Mesenteric fat pad (tissue), 1 donor: ENCODE measurements at places on chromosomes 1 and 21.

DNA sequence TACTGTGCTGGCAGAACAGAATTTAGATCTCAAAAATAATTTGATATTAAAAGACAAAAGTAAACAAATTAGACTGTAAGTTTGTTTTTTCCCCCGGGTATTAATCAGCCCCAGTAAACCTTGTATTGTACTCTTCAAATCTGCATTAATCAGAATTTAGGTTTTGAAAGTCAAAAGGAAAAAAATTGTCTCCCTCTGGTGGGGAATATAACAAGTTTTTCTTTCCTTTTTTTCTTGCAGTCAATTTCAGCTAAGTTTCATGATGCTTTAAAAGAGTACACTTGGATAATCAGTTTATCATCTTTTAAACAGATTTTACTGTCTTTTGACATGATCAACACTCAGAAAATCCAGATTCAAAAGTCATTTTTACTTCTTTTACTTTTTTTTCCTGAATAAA lies 134.5 kb upstream of the PKN2 start:
- no peak for DNase-seq

GRCh38 chr21:33375101-33375644 lies 28.0 kb upstream of the IFNGR2 start:
- no peak for DNase-seq

DNA sequence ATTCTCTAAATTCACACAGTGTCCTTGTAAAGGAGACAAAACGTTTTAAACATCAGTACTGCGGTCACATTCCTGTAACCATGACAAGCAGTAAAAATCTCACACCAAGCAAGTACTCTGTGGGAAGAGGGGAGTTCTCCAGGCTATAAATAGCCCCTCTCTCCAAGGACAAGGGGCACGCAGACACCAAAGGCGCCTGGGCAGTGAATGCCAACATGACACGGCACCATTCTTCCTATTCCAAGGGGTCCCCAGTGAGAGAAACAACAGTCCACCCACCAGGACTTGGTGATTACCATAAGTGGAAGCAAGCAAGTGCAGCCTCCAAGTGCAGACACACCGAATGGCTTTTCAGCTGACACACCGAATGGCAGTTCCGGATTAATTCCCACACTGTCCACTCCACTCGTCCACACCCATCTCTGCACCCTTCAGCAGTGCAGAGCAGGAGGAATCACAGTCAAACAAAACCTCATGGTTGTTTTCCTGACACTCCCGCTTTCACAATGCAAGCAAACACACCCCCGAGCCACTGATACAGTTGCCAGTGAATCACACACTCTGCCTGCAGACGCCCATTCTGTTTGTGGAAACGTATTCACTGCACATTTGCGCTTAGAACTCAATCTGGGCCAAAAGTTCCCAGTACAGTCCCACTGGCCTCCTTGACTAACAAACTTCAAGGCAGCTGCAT lies 1.8 kb downstream of the PTTG1IP start:
- no peak for DNase-seq

DNA sequence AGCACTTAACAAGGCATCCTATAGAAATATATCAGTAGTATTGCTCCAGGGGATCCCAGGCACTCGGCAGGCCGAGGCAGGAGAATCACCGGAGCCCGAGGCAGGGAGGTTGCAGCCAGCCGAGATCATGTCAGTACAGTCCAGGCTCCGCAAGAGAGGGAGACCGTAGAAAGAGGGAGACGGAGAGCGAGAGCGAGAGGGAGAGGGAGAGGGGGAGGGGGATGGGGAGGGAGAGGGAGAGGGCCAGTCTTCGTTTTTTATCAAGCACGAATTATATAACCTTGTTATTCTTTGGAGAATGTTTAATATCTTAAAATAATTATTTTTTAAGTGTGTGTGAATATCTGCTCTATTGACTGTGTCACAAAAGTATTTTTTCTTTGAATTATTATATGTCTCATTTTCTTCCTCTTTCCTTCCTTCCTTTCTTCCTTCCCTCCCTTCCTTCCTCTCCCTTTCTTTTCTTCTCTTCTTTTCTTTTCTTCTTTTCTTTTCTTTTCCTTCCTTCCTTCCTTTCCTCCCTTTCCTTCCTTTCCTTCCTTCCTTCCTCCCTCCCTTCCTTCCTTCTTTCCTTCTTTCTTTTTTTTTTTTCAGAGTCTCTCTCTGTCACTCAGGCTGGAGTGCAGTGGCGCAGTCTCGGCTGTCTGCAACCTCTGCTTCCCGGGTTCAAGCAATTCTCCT lies 233.7 kb downstream of the SRGAP2C start:
- no peak for DNase-seq

DNA sequence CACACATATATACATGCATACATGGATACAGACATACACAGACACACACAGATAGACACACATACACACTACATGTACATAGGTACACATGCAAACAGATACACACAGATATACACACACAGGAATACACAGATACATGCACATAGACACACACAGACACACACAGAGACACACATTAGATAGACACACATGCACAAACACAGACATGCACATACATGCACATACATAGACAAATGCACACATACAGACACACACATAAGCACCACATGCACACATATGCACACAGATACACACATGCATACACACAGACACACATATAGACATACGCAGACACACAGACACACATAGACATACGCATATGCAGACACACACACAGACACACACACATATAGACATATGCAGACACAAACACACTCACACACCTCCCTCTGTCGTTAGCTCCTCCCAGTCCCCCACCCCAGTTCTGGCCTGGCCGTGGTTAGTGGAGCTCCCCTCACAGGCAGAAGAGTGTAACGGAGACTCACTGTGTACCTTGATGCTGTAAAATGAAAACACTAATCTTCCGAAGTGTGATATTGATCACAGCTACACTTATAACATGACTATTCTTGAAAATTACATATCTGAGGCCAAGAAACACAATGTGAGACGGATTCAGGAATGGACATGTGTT lies 7.6 kb downstream of the UBASH3A start:
- no peak for DNase-seq

- DNase-seq: no peak
Measured at GRCh38 chr1:95006681-95007080, 66.1 kb downstream of the ALG14 start.

GRCh38 chr1:17645068-17645911 lies 105.8 kb downstream of the ARHGEF10L start:
- DNase-seq: no peak
